ENCODE measurements at places on chromosomes 2 and 18.

GRCh38 chr2:42979870-42980763, 187.7 kb upstream of the HAAO start:
- DNase-seq: no peak

GRCh38 chr2:34912084-34912483, 1313.0 kb upstream of the FAM98A start:
- DNase-seq: no peak

GRCh38 chr2:104889291-104889959, 35.5 kb downstream of the POU3F3 start:
- no peak for DNase-seq

GRCh38 chr18:25503567-25504081, 151.7 kb upstream of the ZNF521 start:
- DNase-seq: no peak

- DNase-seq: no peak
These were observed 2.2 kb downstream of the SETBP1 start for GRCh38 chr18:44682871-44683221.

- DNase-seq: no peak
These were observed 28.6 kb upstream of the VWA3B start for GRCh38 chr2:98058191-98058975.

- DNase-seq: no peak
These were observed 146.1 kb downstream of the PXDN start for GRCh38 chr2:1598041-1598710.

GRCh38 chr2:237053066-237053465, 32.6 kb upstream of the COPS8 start:
- no peak for DNase-seq

DNA sequence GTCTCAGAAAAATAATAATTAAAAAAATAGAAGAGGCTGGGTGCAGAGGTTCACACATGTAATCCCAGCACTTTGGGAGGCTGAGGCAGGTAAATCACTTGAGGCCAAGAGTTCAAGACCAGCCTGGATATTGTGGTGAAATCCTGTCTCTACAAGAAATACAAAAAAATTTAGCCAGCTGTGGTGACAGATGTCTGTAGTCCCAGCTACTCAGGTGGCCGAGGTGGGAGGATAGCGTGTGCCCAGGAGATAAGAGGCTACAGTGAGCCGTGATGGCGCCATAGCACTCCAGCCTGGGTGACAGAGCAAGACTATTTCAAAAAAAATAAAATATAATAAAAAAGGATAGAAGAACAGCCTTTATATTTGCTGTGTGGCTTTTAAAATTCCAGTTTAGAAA, 35.9 kb downstream of the SMC6 start:
- no peak for DNase-seq

- DNase-seq: no peak
These were observed 45.1 kb upstream of the RAB27B start for GRCh38 chr18:54783139-54783538.

GRCh38 chr2:154554046-154554445, 144.4 kb upstream of the KCNJ3 start:
- DNase-seq: no peak

- DNase-seq: no peak
These were observed 47.1 kb upstream of the CREB1 start for GRCh38 chr2:207482630-207483029.

GRCh38 chr2:201970786-201971108, 62.9 kb upstream of the FZD7 start:
- no peak for DNase-seq

DNA sequence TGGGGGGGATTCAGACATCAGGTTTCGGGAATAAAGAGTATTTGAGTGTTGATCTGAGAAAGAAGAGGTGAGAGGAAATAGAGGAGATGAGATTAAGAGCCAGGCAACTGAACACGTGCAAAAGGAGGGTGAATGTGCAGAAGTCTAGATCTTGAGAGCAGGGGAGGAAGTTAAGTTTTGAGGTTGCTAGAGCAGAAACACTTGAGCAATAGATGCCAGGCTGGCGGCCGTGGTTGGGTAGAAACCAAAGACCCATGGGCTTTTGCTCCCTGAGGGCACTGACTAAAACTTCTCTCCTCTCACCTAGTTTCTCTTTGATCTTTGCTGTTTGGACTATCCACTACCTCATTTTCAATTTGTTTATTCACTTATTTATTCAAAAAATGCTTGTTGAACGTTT, 116.0 kb downstream of the CDC42EP3 start:
- DNase-seq: no peak

GRCh38 chr2:229422063-229422462, 151.0 kb upstream of the PID1 start:
- DNase-seq: no peak

DNA sequence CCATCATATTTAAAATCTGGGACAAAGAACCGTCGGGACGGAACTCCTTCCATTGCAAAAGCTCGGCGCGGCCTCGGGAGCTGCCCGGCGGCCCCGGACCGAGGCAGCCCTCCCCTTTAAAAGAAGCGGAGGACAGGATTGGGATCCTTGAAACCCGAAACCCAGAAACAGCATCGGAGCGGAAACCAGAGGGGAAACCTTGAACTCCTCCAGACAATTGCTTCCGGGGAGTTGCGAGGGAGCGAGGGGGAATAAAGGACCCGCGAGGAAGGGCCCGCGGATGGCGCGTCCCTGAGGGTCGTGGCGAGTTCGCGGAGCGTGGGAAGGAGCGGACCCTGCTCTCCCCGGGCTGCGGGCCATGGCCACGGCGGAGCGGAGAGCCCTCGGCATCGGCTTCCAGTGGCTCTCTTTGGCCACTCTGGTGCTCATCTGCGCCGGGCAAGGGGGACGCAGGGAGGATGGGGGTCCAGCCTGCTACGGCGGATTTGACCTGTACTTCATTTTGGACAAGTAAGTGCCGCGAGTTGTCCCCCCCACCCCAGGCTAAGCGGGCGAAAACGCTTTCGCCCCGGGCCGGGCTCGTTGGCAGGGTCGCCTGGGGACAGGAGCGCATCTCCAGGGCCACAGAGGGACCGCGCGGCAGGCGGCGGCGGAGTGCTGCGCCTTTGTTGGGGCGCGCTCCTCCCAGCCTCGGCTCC, at the start of gene ANTXR1:
Gene ANTXR1 (plus strand): TSS at position 38 of the 698 bp plus-strand sequence. CDS start 321 bp downstream, at position 359.
- DNase-seq: peak; percentile 46

GRCh38 chr18:74679006-74679678, 81.5 kb downstream of the ZNF407 start:
- no peak for DNase-seq

DNA sequence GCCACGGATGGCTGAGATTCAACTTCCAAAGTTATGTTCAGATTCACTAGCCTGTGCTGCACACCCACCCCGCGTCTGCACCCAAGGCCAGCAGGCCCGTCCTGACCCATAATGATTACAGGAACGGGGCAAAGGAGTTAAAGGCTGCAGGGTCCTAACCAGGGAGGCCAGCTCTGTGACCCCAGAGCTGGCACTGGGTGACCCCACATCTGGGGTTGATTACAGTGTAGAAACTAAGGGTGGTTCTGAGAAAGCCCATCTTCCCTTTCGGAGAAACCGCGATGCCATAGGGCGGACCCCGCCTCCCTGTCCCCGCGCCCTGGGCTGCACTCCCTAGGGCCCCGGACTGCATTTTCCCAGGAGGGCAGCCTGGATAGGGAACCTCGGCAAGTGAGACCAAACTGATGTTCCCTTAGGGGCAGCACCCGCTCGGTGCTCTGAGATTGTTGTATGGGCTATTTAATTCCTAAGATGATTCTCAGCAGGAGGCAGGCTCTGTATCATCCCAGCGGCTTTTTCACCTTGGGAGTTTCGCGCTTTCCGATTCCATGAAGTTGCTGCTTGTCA, 2.2 kb upstream of the GPR148 start:
- DNase-seq: no peak

DNA sequence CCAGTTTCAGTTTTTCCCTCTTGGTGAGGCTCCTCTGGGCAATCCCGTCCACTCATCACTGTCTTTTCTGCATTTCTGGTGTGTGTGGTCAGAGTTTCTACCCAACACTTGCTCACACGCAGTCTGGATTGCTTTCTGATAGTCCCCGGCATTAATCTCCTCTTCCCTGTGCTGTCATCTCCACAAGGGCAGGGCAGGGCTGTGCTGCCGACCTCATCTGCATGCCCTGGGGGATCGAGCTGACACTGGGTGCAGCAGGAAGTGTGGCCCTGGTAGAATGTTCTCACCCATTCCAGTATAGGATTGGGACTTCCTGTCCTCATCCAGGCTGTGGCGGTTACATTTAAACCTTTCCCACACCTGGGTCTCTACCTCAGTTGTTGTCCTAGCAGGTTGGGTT, 80.0 kb upstream of the FAM136A start:
- no peak for DNase-seq

GRCh38 chr2:12769492-12770105, 52.9 kb downstream of the TRIB2 start:
- DNase-seq: no peak

- DNase-seq: no peak
These were observed 58.4 kb downstream of the LRPPRC start for GRCh38 chr2:43937269-43937820.

- no peak for DNase-seq
These were observed 1.1 kb upstream of the CERS6 start for GRCh38 chr2:168454737-168455644.

DNA sequence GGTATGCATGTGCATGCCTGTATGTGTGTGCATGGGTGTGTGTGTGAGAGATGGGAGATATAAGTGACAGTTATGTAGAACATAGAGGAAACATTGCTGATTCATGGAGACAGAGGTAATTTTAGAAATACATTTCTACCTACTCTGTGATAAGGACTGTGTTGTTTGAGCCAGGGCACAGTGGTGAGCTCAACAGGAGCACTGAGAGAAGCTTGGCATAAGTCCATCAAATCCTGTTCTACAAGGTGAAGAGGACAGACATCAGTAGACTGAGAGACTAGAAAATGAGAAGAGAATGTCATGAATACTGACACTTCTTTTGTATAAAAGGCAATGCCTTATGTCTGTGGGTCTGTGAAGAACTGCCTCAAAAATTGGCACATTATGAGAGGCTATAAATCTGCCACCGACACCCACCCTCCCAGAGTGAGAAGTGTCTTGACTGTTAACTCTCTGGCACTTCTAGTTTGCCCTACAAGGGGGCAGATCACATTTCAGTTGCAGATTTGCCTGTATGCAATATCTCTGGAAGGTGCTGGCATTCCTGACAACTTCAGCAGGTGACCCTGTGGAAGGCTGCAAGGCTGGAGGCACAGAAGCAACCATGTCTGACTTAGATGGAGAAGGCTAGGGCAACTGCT, 962.3 kb upstream of the NRXN1 start:
- DNase-seq: no peak

GRCh38 chr2:34806891-34807290, 1207.8 kb upstream of the FAM98A start:
- no peak for DNase-seq

DNA sequence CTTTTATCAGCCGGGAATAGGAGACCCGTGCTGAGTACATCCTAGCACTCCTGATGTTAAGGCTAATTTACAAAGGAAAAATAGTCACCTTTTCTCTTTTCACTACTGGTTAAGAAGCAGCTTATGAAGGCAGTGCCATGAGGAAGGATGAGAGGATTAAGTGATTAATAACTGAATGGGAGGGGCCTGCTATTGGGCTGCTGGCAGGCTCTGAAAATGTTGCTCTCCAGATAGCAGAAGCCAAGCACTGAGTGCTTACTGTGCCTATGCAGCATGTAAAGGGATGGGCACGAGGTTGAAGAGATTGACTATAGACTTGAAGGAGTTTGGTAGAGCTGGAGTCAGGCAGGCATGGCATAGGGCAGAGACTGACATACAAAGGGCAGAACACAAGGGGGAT, 282.4 kb upstream of the THSD7B start:
- no peak for DNase-seq

GRCh38 chr2:112646102-112646719, 472 bp downstream of the SLC20A1 start:
- DNase-seq: peak; percentile 39

DNA sequence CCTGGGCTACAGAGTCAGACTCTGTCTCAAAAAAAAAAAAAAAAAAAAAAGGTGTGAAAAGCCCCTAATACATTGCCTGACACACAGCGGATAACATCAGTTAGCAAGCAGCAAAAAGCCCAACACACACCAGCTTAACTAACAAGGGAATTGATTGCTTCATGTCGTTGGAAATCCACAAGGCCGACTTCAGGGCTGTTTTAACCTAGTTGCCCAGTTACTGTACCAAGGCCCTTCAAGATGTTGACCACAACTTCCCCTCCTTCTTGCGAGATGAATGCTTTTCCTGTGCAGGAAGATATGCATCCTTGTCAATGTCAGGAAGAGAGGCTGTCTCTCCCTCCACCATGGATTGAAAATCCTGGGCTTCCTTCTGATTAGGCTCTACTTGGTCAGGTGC, 202.9 kb downstream of the MIB1 start:
- DNase-seq: no peak

DNA sequence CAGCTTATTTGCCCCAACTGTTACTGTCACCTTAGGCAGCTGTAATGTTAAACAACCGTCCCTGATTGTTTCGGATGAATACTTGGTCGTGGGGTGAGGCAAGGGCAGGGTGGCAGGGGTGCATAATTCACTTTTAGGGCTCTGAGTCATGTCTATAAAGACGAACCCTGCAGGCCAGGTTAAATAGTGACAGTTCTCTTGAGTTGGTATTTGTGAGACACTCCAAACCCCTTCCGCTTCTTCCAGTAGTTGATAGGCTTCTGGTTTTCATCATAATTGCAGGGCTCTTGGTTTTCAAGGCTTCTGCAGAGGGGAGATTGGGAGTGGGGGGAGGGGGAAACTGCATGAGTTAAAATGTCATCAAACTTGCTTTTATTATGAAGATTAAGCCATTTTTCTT, 97.2 kb upstream of the TSPYL6 start:
- peak; percentile 45 for DNase-seq

GRCh38 chr2:23685181-23685580, 241.7 kb downstream of the ATAD2B start:
- no peak for DNase-seq

GRCh38 chr2:231526341-231527090, 3.7 kb downstream of the NMUR1 start:
- no peak for DNase-seq

- no peak for DNase-seq
These were observed 135.2 kb upstream of the SETBP1 start for GRCh38 chr18:44545359-44545985.

DNA sequence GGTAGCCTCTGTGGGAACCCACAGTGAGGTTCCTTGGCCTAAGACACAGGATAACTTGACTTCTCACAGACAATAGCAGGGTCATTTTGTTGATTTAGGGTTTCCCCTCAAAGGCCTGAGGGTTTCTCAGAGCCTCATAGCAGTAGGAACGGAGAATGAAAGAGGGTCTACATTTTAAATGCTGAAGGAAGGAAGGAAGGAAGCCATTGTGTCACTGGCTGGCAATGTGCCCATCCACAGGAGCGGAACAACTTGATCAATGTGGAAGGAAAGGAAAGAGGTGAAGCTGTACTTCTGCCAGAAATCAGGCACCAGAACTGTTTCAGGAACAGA, 5.1 kb downstream of the IL1B start:
- DNase-seq: no peak

DNA sequence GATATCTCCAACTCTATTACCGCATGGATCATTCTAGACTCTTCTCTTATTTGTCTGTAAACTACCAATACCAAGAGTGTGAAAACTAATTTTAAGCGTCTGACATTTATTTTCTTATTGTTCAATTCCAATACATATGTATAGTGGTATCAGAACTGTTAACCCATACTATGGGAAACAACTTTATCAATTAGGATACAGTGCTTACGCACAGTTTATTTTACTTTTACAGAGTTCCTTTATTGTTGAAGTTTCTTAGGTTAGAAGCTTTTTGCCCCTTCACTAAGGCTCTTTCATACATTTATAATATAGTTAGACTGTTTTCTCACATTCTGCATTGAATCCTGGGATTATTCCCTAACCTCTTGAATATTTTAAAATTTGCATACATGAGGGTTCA, 198.8 kb upstream of the RGPD4 start:
- DNase-seq: no peak

- no peak for DNase-seq
These were observed 31.7 kb downstream of the HRH4 start for GRCh38 chr18:24491927-24492834.

Data from BE2C (cell line).